ENCODE measurements at places on chromosomes 5 and 9. TPM values are rescaled to one million over a fixed set of nuclear protein-coding genes. Genes with fewer than 3 reads are reported as not detected.

- no peaks in the 10 kb centered on the region for H3K36me3 ChIP-seq
- peak; percentile 91 for DNase-seq
- no peak overlapping the region for H3K4me3 ChIP-seq
- peaks cover 4% of the 10 kb centered on the region for H3K4me1 ChIP-seq
- no peak overlapping the region for H3K27ac ChIP-seq
- H3K27me3 ChIP-seq, result no peaks in the 10 kb centered on the region
These were observed 720 bp downstream of the TUSC1 start for GRCh38 chr9:25677301-25678146.

DNA sequence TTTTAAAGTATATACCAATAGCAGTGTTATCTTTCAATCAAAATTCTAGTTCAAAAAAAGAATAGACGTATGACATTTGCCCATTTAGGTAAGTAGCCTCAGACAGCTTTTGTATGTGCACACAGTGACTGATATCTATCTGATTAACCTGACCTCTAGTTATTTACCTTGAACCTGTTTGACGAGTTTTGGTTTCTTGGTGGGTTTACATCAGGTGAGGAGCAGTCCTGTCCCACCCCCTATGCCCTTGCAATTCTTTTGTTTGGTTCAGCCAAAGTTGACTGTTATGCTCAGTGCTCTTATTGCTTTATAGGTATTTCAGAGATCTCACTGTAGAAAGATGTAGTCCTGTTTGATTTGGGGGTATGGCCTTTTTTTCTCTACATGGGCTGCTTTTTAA lies 147.2 kb downstream of the ISOC1 start:
- H3K27ac ChIP-seq, result no peak overlapping the region
- H3K36me3 ChIP-seq, result no peaks in the 10 kb centered on the region
- DNase-seq, result no peak
- H3K27me3 ChIP-seq, result peaks cover 7% of the 10 kb centered on the region
- no peaks in the 10 kb centered on the region for H3K4me1 ChIP-seq
- no peak overlapping the region for H3K4me3 ChIP-seq

GRCh38 chr9:113139953-113140352 lies 10.9 kb upstream of the SLC31A2 start:
- no peaks in the 10 kb centered on the region for H3K4me1 ChIP-seq
- peaks cover 3% of the 10 kb centered on the region for H3K36me3 ChIP-seq
- H3K27ac ChIP-seq, result no peak overlapping the region

DNA sequence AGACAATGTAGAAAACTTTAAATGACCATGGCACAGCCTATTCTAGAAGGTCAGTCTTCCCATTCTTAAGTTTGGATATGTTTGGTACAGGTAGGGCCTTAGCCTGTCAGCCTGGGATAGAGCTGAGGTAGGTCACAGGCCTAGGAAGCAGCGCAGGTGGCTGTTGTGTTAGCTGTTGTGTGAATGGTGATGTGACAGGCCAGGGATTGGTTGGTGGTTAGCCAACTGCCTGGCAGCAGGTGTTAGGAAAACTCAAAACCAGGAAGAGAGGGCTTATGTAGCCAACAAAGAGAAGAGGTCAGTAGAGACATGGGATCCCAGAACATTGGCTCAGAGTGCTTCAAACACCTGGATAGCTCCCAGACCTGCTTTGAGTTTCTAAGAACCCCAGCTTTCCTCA lies 84.2 kb downstream of the FBXO38 start:
- no peak overlapping the region for H3K27ac ChIP-seq
- no peak for DNase-seq
- peaks cover 21% of the 10 kb centered on the region for H3K27me3 ChIP-seq

- no peaks in the 10 kb centered on the region for H3K27me3 ChIP-seq
- H3K36me3 ChIP-seq, result peaks cover 5% of the 10 kb centered on the region
- H3K4me1 ChIP-seq, result peaks cover 22% of the 10 kb centered on the region
These were observed 28.6 kb downstream of the CYFIP2 start for GRCh38 chr5:157294407-157295091.

DNA sequence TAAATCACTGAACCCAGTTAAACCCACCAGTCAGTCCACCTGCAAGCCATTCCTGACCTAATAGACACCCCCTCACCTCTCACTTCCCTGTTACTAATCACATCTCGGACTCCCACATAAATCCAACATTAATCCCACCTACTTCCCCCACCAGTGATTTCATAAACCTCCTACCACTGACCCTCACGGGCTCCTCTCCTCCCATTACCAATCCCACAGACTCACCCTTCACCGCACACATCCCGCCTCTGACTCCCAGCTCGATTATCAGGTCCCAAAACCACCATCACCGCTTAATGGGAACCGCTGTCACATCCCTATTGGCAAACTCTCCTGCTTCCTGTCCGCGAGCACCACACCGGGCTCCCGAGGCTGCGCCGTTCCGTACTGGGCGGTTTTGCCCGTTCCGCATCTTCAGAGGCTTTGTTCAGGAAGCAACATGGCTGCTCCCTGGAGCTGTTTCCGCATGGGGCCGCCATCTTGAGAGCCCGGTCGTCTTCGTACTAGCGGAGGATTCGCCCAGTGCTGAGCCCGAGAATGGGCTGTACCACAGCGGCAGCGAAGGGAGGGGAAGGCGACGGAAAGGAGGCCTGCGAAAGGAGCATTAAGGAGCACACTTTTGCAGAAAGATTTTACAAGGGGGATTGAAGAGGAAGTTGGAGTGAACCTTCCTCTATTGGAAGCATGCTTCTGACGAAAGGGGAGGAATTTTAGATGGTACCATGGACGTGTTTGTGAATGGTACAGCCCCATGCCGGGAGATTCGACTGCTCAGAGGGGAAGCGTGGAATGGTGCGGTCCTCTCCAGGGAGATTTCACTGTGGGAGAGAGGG lies at the start of gene ZNF300:
Gene ZNF300, minus strand, starts transcription at position 502 of the 833 bp plus-strand sequence. CDS start 1,825 bp downstream, outside the sequence.
- peak within 1 kb of the TSS; percentile 95 for H3K4me3 ChIP-seq
- H3K27me3 ChIP-seq, result no peaks in the 10 kb centered on the region
- H3K36me3 ChIP-seq, result peaks cover 37% of the 10 kb centered on the region

GRCh38 chr5:40308867-40309266 lies 370.8 kb upstream of the PTGER4 start:
- H3K27ac ChIP-seq, result no peak overlapping the region
- DNase-seq, result no peak
- H3K4me1 ChIP-seq, result no peaks in the 10 kb centered on the region
- peaks cover 9% of the 10 kb centered on the region for H3K27me3 ChIP-seq

DNA sequence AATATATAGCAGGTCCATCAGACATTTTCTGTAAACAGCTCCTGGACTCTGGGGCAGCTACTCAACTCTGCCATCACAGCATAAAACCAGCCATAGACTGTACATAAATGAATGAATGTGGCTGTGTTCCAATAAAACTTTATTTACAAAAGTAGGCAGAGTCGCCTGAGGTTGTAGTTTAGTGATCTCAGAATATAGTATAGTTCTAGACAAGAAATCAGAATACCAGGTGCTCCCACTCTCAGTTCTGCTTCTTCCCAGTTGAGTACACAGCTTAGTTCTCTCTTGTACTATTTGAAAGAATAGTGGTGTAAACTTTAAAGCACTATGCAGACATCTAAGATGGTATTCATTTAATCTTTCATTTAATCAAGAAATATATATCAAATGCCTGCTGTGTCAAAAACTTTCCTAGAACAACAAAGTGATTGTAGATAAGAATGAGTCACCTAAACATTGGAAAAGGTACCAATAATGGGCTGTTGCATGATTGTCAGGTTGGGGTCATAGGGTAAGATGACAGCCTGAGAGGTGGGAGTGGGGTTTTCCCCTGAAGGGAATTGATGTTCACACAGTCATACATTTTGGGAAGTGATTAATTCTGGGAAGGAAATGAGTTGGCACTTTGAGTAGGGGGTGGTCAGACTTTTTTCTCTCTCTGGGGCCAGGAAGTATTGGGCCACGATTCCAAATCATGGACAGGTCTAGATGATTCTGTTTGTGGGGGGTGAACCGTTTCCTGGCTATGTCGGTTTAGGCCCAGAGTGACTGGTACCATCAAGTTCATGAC lies 37.0 kb downstream of the TNFSF8 start:
- peaks cover 33% of the 10 kb centered on the region for H3K4me1 ChIP-seq
- no peak for DNase-seq
- H3K27me3 ChIP-seq, result no peaks in the 10 kb centered on the region
- H3K27ac ChIP-seq, result no peak overlapping the region
- H3K4me3 ChIP-seq, result no peak overlapping the region

DNA sequence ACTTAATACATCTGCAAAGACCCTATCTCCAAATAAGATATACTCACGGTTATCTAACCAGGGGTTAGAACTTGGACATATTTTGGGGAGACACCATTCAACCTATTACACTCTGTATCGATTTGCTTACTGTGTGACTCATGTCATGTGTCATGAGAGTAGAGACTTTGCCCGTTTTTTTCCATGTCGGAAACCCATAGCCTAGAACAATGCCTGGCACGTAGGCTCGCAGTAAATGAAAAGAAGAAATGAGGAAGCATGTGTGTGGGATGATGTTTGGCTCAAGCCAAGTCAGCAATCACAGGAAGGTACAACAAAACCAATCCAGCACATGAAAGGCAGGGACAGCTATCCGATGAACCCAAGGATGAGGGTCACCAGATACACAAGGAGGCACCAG lies 94.6 kb upstream of the DNAH5 start:
- H3K4me1 ChIP-seq, result peaks cover 65% of the 10 kb centered on the region
- H3K27me3 ChIP-seq, result no peaks in the 10 kb centered on the region
- no peak for DNase-seq
- no peak overlapping the region for H3K4me3 ChIP-seq
- peak overlapping the region; percentile 96 for H3K27ac ChIP-seq
- no peaks in the 10 kb centered on the region for H3K36me3 ChIP-seq

- no peaks in the 10 kb centered on the region for H3K36me3 ChIP-seq
- peak overlapping the region; percentile 67 for H3K4me3 ChIP-seq
- peaks cover 55% of the 10 kb centered on the region for H3K4me1 ChIP-seq
- no peak for DNase-seq
- peak overlapping the region; percentile 95 for H3K27ac ChIP-seq
These were observed 11.2 kb upstream of the CXXC5 start for GRCh38 chr5:139636975-139637408.

DNA sequence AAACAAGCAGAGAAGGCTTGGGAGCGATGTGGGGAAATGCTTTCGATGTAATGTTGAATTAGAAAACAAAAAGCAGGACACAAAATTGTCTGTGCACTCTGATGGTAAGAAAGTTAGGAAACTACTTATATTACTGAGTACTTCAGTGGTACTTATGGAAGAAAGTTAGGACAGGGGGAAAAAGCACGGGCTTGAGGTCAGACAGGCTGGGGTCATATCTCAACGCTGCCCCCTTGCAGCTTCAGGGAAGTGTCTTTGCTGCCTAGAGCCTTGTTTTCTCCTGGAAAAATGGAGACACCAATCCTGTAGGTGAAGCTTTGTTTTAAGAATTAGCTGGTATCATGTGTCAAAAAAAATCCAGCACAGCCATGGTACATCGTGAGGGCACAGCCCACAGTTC lies 23.0 kb downstream of the NEURL1B start:
- no peaks in the 10 kb centered on the region for H3K36me3 ChIP-seq
- DNase-seq, result no peak
- H3K4me3 ChIP-seq, result no peak overlapping the region
- H3K4me1 ChIP-seq, result peaks cover 21% of the 10 kb centered on the region
- H3K27me3 ChIP-seq, result peaks cover 1% of the 10 kb centered on the region

- no peaks in the 10 kb centered on the region for H3K27me3 ChIP-seq
- no peaks in the 10 kb centered on the region for H3K4me1 ChIP-seq
- no peak for DNase-seq
- no peak overlapping the region for H3K27ac ChIP-seq
- H3K4me3 ChIP-seq, result no peak overlapping the region
These were observed 37.3 kb downstream of the PROP1 start for GRCh38 chr5:177958696-177959095.

DNA sequence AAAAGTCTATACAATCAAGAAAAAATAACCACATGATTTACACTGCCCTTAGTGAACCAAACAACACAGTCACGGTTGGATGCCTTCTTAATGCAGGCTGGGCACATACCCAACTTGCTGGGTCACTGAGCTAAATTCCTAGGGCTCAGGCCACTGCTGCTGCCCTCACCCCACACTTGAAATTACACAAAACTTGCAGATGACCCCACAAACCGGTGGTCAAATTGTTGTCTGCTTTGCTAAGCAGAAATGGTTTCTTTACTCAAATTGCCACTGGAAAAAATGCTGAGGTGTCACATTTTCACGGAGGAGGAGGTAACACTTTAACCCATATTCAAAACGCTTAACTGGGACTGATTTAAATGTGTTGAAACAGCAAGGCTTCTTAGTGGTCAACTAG lies 62.4 kb downstream of the HMHB1 start:
- H3K36me3 ChIP-seq, result no peaks in the 10 kb centered on the region
- H3K4me3 ChIP-seq, result no peak overlapping the region
- H3K4me1 ChIP-seq, result no peaks in the 10 kb centered on the region
- no peak for DNase-seq

- peaks cover 34% of the 10 kb centered on the region for H3K27me3 ChIP-seq
- no peak for DNase-seq
- H3K4me1 ChIP-seq, result no peaks in the 10 kb centered on the region
- no peak overlapping the region for H3K4me3 ChIP-seq
These were observed 185.0 kb downstream of the SREK1 start for GRCh38 chr5:66329078-66329477.

DNA sequence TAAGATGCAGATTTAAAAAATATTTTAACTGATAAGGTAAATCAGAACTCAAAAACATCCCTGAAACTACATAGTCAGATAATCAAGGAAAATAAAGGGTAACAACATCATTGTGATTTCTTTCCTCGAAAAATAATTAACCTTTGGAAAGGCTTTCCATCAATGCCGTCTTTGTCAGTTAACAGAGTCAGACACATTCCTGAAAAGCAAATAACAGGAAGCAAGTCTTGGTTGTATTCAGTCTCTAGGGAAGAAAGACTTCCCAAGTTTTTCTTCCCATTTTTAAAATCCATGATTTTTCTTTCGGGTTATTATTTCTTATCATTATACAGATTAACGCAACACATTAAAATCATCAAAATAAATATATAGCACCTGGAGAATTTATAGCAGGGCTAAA lies 256.4 kb upstream of the CDH6 start:
- DNase-seq, result no peak
- peaks cover 4% of the 10 kb centered on the region for H3K4me1 ChIP-seq

DNA sequence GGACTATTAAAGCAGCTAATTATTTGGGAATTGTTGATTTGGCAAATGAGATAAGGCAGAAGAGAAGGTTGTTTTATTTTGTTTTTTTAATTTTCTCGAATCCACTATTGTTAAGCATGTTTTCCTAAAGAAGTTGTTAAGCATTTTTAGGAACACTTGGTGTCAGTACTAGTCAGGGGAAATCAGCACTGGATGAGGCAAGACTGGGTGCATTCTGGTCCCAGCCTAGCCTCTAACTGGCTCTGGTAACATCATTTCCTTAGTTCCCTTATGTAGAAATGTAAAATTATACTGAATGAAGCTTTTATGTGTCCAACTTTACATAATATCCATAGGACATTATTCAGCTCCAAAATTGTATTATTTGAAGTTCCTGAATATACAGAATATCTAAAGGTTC lies 196.1 kb downstream of the PCSK5 start:
- no peak overlapping the region for H3K27ac ChIP-seq
- no peak for DNase-seq
- H3K27me3 ChIP-seq, result no peaks in the 10 kb centered on the region
- peaks cover 4% of the 10 kb centered on the region for H3K36me3 ChIP-seq
- no peak overlapping the region for H3K4me3 ChIP-seq

Gene MEIKIN
- total RNA-seq, result not detected

Gene PIP5K1B
- not detected for total RNA-seq

Gene MOB3B
- 3.7 TPM for total RNA-seq

Data from chondrocyte (in vitro differentiated cells).